ENCODE measurements at places on chromosomes 5 and 9.

DNA sequence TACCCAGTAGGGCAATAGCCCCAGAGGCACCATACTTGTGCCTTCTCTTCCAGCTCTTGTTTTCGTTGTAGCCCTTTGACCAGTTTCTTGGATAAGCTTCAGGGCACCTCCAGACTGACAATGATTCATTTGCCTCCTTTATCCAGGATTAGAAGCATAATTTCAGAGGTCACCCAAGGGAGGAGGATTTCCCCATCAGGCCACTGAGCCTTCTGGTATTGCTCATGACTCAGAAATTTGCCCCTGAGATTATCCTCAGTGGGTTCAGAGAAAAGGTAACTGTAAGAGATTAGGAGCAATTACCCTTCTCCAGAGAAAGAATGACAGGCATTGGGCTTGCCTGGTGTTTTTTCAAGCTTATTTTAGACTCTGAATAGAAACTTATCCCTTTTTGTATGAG is 147.9 kb downstream of the MSX2 start:
- no peak for DNase-seq

DNA sequence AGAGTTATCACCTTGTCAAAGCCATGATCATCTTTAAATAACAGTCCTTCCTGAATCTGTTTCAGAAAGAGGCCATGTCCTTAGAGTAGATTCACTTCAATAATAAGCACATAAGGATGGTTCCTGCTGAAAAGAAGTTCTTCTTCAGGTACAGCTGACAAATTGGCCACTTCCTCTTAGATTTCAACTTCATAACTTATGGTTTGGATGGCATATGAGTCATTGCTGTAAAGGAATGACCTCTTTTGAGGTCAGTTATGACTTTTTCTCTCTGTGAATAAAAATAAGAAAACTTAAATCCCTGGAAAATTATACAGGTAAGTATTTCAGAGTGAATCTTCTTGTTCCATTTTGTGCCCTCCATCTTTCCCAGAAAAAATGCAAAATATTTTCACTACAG is 555.3 kb upstream of the ZNF462 start:
- no peak for DNase-seq

GRCh38 chr5:10625700-10626472 is 62.0 kb downstream of the ANKRD33B start:
- no peak for DNase-seq

GRCh38 chr5:110852053-110852452 is 113.2 kb downstream of the SLC25A46 start:
- no peak for DNase-seq

DNA sequence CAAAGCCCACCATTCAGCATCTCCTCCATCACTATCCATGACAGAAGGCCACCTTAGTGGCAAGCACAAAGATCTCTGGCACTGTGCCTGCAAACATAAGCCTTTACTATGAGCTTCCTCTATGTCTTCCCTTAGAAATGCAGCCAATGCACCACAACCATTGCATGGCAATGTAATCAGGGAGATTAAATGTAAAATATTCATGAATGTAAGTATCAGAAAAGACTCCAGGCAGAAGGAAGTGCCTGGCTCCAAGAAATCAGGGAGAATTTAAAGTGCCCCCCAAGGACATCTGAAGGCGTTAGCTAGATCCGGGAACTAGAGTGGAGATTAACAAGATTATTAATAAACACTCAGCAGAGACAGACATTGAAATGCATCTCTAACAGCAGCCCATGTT is 32.5 kb upstream of the MYORG start:
- DNase-seq, result no peak

DNA sequence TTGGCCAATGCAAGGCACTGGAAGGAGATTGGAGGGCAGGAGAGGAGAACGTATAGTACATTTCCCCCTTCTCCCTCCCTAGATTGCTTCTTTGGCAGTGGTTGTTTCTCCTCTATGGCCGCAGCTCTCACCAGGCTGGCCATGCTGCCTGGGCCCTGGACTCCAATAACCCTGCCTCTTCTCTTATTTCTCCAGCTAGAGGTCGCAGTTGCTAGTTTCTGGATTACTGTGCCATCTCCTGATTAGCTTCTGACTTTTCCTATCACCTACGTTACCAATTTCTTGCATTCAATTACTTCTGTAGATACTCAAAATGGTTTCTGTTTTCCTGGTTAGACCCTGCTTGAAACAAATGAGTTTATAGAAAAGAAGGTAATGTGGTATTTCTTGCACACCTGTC is 2.4 kb upstream of the MACIR start:
- DNase-seq, result no peak

DNA sequence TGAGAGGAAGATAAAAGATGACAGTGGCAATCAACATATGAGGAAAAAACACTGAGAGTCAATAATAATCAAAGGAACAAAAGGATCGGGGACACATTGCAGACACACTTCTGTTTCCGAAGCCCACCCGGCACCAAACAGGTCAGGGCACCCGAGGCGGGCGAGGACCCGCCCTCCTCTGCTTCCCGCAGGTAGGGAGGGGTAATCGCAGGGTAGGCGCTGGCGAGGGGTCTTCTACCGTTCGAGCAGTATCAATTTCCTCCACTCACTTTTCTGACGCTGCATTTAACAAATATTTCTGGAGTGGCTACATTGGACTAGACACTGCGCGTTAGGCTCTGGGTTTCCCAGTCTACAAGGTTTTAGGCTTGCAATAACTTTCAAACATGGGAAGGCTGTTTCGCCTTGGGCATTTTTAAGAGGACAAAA is 1.3 kb downstream of the TXN start:
- DNase-seq, result no peak

DNA sequence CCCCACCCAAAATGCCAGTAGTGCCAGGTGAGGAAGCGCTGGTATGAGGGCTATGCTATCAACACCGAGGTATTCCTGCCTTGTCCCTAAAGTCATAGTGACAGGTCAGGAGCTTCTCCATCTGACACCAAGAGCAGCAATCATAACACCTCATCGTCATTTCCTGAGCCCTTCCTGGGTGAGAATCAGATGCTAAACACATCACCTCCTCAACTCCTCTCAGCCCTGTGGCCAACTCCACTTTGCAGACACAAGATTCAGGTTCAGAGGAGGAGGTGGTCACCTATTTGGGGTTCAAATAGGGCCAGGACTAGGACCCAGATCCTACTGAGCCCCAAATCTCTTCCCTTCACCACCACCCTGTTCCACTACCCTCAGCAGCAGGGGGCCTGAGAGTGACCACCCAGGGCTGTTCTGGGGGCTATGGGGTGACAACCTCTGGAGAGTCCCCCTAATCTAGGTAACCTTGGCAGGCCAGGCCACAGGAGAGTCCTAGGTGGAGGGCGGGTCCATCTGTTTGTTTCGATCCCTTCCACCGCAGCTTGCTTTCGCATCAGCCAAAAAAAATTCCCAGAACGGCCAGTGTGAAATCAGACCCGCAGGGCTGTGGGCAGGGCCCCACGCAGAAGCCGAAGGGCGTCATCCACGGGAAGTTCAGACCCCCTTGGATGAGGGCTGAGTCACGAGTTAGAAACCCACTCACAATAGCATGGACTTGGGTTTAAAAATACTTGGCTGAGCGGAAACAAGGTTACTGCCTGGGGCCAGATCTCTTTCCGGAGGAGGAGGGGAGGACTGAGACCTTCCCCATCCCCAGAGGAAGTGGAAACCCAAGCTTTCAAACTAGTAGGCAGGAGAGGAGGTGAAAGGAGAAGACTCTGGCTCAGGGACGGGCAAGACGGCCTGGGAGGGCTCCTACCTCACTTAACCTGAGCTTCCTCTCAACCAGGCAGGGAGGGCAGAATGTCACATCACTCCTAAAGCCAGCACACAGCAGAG is 8.7 kb downstream of the STK10 start:
- DNase-seq, result peak; percentile 53

DNA sequence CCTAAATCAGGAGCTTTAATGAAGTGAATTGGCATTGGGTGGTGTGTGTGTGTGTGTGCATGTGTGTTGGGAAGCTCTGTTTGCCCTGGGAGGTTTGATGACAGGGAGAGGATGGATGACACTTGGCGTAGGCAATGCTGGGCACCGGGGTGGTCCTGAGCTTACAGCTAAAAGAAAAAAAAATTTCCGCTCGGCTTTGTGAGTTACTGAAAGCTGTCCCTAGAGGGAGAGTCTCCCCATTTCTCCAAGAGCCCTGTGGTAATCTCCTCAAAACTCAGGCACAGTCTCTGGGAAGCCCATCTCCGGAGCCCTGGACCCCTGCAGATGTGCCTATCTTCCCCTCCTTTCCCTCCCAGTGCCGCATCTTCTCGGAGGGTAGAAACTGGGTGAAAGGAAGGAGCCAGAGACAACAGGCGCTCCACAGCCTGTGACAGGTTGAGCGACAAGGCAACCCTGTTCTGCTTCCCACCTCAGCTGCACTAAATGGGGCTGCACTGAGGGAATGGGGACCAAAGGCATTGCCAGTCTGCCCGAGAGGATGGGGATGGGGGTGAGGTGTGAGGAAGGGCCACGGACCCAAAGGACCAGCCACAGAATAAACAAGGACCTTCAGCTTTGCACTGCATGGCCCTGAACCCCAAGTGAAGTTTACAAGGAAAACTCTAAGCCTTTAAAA is 35.8 kb upstream of the TIFAB start:
- no peak for DNase-seq

DNA sequence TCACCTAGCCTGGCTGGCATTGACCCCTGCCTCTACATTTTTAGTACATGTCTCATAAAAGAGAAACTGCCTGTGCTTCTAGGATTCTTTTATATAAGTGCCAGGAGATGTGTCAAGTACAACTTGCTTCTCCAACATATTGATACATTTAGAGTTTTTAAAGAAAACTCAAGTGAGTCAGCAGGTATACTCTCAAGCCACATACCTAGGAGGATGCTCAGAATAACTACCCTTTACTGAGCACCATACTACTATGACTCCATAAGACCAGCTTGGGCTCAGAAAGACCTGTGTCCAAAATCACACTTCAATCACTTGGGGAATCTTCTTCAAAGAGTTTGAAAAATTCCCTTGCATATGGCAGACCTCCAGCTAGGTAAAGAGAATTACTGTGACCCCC is 389.8 kb upstream of the SLC24A2 start:
- no peak for DNase-seq

DNA sequence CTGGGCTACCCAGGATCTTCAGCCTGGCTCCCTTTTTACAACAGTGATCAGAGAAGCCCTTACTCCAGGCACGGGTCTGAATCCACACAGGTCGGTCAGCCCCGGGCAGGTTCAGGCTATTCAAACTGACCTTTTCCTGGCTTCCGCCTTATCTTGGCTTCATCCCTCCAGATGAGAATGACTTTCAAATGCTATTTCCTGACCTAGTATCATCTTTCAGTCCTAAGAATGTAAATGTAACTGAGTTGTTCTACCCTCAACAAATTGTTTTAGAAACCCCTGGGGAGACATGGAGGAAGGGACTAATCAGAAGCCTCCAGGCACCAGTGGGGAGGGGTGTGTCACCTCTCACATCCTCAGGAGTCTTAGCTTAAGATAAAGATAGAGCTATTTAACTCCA is 213.2 kb downstream of the EPB41L4A start:
- no peak for DNase-seq

DNA sequence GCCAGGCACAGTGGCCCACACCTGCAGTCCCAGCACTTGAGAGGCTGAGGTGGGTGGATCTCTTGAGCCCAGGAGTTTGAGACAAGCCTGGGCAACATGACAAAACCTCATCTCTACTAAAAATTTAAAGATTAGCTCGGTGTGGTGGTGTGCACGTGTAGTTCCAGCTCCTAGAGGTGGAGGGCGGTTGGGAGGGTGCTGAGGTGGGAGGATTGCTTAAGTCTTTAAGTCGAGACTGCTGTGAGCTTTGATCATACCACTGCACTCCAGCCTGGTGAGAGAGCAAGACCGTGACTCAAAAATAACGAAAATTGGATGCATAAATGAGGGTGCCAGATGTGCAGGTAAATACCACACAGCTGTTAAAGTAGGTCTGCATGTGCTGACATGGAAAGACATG is 39.3 kb upstream of the TDRD7 start:
- no peak for DNase-seq

DNA sequence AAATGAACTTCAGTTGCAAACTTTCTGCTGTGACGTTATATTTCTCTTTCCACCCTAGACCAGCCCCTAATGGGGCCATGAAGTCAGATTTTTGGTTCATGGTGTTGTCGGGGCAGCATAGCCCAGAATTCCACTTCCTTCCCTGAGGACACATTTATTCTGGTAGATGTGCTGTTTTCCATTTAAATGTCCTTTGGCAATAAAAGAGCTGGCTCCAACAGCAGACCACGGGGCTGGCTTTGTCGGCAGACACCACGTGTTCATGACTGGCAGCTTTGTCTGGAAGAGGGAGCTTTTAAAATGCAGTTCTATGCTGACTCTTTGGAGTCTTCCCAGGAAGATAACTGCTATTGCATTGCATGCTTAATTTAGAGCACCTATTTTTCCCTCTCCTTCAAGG is 17.6 kb upstream of the LCP2 start:
- DNase-seq, result no peak

DNA sequence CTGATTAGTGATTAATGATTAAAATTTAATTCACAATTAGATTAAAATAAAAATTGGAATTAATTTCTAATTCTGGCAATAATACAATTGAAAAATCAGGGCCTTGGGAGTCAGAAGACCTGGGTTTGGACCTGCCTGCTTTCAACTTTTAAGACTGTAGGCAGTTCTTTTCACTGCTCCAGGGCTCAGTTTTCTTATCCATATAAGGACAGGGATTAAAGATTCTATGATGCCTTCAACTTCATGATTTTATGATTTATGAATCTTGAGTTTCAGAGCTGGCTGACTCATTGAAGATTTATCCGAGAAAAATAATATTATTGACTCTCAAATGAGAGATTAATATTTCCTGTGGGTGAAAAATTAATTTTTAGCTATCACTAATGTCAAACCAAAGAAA is 208.6 kb upstream of the ANKH start:
- no peak for DNase-seq

- no peak for DNase-seq
Observed at GRCh38 chr5:9173281-9174048, 372.4 kb downstream of the SEMA5A start.

- DNase-seq, result no peak
Observed at GRCh38 chr9:115633104-115633503, 515.1 kb upstream of the TNC start.

- no peak for DNase-seq
Observed at GRCh38 chr9:115034801-115035200, 83.2 kb downstream of the TNC start.

- DNase-seq, result no peak
Observed at GRCh38 chr9:7579351-7579750, 220.2 kb downstream of the DMAC1 start.

DNA sequence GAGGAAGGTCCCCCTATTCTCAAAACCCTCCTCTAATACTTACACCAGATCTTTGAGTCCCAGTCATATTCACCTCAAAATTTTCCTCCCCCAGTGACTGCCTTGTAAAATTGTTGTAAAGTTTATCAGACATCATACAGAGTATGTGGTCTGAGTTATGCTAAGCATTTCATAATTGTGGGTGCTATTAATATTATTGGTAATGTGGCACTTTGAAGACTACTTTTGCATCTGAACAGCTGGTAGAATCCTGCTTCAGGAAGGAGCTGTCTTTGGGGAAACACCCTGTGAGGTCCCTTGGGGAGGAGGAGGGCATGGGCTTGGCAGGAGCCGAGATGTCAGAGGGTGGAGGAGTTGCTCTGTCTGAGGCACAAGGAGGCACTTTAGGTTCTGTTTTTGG is 164.9 kb upstream of the ZNF618 start:
- no peak for DNase-seq

GRCh38 chr5:100749771-100750284 is 153.3 kb downstream of the ST8SIA4 start:
- DNase-seq, result no peak

Measured in activated T-cell treated with anti-CD3 and anti-CD28 coated beads, Interleukin-2, amount 50 U/mL, for 1 hour (primary cell).